Esophagus squamous epithelium (tissue), 5 donors: ENCODE measurements at places on chromosomes 11 and 22.

- no peak for DNase-seq
Observed at GRCh38 chr22:41844036-41844435, 11.1 kb downstream of the SREBF2 start.

DNA sequence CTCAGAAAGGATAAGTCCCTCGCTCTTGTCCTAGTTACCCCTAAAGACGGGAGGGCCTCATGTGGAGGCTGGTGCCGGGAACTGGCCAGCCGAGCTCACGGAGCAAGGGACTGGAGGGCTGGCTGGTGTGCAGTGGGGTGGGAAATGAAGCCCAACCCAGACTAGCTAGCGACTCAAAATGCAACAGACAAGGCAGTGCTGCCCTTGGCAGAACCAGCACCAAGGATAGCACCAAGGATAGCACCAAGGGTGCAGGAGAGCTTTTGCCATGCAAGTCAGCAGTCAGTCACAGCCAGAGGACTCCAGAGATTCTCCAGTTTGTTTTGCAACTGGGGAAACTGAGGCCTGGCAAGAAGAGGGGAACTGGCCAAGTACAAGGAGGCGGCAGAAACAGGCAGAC is 6.5 kb upstream of the BATF2 start:
- no peak for DNase-seq

DNA sequence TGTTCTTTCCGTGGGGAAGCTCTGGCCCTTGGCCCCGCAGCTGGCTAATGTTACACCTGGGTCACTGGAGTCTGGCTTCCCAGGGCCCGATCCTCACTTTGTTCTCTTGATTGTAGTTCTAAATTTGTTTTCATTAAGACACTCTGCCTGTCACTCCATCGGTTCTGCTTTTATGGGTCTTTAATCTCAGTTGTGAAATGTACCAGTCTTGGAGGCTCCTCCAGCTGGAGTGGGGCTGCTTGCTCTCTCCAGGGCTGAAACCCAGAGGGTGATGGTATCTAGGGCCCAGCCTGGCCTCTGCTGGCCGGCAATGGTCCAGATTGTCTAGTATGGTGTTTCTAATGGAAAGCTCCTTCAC is 352.9 kb downstream of the TENM4 start:
- DNase-seq: no peak

GRCh38 chr11:63738720-63739360 is 29.7 kb downstream of the ZFTA start:
- no peak for DNase-seq

DNA sequence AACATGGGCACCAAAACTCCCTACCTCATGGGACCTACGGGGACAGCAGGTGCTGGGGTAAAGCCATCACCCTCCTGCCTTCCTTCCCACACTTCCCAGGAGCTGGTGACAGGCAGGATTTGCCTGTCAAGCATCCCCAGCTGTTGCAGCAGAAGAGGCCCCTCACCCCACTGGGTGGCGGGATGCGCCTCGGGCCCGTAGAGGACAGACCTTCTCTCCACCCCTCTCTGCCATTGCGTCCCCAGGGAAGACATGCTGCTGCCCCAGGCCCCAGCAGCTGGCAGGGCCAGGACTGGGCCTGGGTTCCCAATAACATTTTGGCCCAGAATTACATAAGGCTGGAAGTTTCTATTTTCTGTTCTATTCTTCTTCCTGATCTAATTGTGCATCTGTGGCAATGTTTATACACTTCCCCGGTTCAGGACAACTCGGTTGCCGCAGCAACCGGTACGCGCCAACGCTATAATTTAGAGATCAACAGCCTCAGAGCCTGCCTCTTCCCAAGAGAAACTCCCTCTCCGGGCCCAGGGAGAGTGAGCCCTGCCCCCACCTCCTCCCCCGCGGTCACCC is 25.4 kb downstream of the KCNJ4 start:
- no peak for DNase-seq

DNA sequence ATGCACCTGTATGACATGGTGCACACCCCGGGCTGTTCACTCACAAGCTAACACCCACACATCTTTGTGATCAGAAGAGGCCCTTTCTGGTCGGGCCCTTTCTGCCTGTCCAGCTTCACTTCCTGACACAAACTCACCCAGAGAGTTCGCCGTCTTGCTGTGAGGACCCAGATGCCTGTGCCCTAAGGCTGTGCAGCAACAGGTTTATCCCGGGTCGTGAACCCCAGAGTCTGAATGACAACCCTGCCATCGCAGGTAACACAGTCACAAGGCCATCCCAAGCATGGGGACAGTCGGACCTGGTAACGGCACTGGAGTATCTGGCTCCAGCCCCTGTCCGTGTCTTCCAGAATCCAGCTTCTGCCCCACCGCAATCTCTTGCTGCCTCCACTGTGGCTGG is 235.1 kb downstream of the BUD13 start:
- no peak for DNase-seq

DNA sequence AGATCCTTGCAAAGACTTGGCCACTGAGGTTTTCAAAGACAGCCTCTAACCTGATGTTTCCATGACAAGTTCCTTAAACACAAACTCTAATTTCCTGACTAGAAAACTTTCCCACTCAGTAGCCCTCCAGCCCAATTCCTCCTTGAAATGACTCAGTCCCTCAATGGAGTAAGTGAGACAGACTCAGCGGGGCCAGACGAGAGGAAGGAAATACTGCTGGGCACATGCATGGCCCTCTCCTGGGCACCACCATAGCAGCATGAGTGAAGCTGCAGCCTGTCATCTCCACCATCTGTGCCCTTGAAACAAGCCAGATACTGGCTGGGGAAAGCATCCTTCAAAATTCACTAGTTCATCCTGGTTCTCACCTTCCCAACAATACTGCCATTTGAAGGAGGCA is 76.2 kb upstream of the GDPD4 start:
- no peak for DNase-seq
